ENCODE measurements at places on chromosomes 6 and 20.
A peak's percentile ranks its signal among the peaks of the same experiment; 100 is the strongest.

DNA sequence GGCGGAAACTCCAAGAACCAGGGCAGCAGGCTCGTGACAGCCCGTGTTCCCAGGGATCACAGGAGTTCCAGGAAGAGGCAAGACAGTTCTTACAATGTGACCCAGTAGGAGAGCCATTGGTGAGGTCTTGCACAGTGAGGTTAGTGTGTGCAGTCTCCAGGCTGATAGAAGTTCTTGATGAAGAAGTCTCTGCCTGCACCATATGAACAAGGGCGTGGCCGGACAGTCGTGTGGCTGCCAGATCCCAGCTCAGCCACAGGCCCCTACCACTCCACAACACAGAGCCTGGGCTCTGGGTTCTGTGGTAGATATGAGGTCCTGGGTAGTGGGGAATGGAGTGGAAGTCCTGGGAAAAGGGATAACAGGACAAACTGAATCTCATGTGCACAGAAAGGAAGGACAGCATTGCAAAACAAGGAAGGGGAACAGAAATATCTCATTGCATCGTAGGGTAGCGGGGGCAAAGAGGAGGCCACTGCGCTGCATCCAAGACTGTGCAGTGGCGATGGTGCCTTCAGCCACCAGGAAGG, 65.2 kb downstream of the STX11 start:
- peak; percentile 71 for DNase-seq

GRCh38 chr20:43853174-43853803, 61.4 kb upstream of the TOX2 start:
- no peak for DNase-seq

- DNase-seq: no peak
Measured at GRCh38 chr6:35170891-35171290, 29.8 kb upstream of the TCP11 start.

- no peak for DNase-seq
Measured at GRCh38 chr6:159899994-159900745, 9.4 kb downstream of the MAS1 start.

DNA sequence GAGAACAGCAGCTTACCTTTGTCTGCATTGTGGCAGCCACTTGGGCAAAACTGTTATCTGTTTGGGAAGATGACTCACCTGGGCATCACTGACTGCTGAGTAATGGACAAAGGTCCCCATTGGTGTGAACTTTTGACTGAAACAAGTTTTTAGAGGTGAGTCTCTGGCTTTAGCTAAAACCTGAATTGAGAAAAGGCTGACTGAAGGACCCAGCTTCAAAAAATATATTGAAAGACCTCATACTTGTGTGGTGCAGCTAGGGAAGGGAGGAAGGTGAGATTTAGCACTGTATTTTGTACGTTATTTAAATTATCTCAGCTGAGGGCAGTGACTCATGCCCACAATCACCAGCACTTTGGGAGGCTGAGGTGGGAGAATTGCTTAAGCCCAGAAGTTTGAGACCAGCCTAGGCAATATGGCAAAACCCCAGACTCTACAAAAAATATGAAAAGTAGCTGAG, 4.5 kb upstream of the CITED2 start:
- DNase-seq: peak; percentile 90

DNA sequence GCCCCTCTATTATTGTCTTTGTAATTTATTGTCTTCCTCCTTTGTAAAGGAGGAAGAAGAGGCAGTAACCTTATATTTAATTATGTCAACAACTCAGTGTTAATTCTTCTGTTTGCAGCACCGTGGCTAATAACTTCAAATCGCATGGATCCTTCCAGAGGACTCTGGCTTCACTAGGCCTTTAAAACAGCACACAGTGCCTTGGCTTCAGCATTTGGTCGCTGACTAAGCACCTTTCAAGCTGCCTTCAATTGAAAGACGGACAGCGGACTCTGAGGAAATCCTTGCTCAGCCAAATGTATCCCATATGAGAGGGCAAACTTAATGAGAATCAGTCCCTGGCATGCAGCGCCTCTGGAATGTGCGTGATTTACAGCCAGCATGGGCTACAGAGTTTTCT, 64.2 kb downstream of the SGK1 start:
- no peak for DNase-seq

DNA sequence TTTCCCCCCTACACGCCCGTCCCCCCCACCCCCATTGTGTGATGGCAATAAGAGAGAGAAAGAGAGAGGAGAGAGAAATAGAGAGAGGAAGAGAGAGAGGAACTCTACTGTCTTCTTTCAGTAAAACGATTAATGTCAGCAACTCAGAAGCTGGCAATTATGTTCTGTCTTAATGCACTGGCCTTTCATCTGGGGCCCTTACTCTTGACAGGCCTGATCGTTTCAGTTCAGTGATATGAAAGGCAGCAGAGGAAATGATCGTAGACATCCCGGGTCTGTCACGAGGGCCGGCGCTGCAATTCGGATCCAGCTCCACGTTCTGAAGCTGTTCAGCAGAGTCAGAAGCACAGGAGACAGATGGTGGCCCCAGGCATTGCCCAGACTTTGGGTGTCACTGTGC, 308.9 kb downstream of the ZNF217 start:
- no peak for DNase-seq
